ENCODE measurements at places on chromosomes 6 and 20.

DNA sequence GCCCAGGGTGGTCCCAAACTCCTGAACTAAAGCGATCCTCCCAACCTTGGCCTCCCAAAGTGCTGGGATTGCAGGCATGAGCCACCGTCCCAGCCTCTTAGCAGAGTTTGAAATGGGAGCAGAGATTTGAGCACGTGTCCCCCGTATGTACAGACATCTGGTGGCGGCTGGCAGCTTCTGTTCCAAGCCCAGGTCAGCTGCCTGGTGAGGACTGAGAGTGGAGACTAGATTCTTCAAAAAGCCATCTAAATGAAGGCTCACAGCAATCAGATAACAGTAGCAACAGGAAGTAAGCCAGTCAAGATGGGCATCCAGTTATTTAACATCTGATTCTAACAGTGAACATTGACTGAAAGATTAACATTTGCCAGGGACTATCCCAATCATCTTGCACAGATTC lies 128.1 kb upstream of the AKAP12 start:
- DNase-seq, result no peak

- DNase-seq, result no peak
Measured at GRCh38 chr20:605237-605636, 4.9 kb downstream of the TCF15 start.

GRCh38 chr6:72218125-72218524 lies 331.8 kb downstream of the RIMS1 start:
- no peak for DNase-seq

GRCh38 chr6:12869816-12870432 lies 153.4 kb downstream of the PHACTR1 start:
- no peak for DNase-seq

GRCh38 chr6:43627008-43627825 lies 1.8 kb downstream of the GTPBP2 start:
- DNase-seq, result no peak

DNA sequence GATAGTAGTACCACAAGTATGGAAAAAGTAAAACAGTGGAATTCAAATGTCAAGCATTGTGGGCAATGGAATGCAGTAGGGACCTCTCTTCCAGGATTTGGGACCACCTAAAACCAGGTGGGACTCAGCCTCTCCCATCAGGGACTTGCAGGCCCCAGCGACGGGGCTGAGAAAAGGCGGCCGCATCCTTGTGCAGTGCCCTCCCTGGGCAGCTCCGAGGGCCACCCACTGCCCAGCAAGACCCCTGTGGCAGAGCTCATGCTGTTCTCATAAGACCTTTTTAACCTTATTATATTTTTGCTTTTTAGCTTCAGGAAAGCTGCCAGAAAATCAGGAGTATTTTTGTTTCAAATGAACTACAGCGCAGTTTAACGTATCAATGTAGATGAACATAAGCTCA lies 142.6 kb upstream of the RPS6KA2 start:
- DNase-seq, result no peak

DNA sequence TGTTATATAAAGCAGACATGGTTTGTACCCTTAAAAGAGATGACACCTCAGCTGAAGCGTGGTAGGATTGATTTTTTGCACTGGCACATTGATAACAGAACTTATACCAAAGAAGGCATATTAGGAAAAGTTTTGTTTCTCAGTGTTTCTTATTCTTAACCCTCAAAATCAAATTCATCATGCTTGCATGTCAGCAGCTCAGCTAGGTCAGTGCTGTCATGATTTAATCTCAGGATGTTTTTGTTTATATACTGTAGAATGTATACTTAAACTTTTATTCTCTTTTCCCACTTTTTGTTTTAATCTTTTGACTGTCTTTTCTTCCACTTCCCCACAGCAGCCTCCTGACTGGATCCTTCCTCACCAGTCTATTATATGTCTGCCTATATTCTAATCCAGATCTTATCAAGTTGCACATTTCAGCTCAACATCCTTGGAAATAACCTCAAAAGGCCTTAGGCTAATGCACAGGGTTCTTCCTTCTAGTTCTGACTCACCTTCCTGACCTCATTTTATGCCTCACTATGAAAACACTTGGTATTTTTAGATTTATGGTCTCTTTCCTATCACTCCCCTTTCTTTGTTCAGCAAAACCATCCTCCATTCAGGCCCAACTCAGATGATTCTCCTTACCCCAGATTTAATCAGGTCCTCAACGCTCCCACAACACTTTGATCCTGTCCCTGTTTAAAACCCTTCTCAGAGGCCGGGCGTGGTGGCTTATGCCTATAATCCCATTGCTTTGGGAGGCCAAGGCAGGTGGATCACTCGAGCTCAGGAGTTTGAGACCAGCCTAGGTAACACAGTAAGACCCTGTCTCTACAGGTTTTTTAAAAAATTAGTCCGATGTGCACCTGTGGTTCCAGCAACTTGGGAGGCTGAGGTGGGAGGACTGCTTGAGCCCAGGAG lies 7.2 kb downstream of the HEBP2 start:
- DNase-seq, result no peak

DNA sequence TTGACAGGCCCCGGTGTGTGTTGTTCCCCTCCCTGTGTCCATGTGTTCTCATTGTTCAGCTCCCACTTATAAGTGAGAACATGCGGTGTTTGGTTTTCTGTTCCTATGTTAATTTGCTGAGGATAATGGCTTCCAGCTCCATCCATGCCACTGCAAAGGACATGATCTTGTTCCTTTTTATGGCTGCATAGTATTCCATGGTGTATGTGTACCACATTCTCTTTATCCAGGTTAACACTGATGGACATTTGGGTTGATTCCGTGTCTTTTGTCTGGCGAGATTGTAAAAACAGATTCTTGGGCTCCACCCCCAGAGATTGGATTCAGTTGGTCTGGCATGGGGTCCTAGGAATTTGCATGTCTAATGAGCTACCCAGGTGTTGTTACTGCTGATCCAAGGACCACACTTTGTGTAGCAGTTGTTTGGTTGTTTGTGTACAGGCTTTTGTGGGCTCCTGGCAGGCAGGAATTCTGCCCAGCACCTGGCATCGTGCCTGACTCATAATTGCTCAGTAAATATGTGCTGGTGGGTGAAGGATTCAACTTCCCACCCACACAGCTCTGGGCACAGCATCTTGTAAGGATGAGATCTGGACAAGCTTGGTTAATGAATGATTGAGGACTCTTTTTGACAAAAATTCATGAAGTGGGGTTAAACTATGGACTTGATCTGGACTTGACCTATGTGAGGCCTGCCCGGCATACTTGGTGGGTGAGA lies 5.2 kb downstream of the TOX2 start:
- no peak for DNase-seq

GRCh38 chr6:147127587-147127986 lies 76.6 kb upstream of the STXBP5 start:
- no peak for DNase-seq

GRCh38 chr20:23138226-23138625 lies 52.1 kb upstream of the CD93 start:
- DNase-seq, result no peak

DNA sequence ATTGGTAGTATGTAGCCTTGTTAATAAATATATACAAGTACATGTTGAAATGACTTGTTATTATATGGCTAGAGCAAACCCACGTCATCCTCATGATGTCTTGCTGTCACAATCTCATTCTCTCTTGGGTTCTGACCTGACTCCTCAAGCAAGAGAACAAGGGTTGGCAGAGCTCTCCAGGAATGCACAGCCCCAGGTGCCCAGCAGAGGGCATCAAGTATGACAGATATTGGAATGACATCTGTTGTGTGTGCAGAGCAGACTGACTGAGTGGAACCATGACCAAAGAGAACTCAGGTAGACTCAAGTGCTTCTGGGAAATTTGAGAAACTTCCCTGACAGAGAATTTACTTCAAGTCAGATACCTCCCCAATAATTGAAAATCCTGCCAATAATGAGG lies 90.6 kb downstream of the PAX1 start:
- peak; percentile 18 for DNase-seq

- no peak for DNase-seq
Measured at GRCh38 chr20:64212755-64213154, 42.8 kb upstream of the PCMTD2 start.

DNA sequence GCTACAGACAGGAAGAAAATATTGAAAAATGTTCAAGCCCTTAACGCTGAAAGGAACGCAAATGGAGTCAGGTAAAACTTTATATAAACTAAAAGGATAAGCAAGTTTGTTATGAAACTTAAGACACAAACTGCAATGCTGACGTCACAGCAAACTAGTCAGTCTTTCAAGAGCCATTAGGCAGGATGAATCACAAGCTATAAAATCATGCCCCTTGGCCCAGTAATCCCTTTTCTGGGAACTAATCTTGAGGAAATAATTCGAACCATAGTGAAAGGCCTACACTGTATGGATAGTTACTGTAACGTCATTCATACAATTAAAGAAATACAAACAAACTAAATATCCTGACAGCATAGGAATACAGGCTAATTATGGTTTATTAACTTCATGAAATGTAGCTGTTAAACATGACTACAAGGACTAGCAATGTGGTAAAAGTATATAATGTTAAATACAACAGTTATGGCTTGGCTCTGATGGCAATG lies 42.7 kb upstream of the HINT3 start:
- no peak for DNase-seq

DNA sequence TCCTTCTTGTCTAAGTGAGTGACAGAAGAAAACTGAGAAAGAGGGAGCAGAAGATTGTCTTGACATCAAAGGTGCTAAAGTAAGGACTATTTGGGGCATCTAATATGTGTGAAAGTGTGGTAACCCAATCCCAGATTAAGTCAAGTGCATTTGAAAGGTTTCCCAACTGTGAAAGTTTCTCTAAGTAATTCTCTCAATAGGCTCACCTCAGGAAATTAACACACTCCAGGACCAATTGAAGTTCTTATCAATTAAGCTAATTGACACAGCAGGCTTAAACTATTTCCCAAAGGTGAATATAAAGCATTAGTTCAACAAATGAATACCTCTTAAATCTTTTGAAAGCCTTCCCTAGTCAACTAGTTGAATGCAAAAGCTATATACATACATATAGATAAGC lies 212.8 kb upstream of the FUT9 start:
- no peak for DNase-seq

DNA sequence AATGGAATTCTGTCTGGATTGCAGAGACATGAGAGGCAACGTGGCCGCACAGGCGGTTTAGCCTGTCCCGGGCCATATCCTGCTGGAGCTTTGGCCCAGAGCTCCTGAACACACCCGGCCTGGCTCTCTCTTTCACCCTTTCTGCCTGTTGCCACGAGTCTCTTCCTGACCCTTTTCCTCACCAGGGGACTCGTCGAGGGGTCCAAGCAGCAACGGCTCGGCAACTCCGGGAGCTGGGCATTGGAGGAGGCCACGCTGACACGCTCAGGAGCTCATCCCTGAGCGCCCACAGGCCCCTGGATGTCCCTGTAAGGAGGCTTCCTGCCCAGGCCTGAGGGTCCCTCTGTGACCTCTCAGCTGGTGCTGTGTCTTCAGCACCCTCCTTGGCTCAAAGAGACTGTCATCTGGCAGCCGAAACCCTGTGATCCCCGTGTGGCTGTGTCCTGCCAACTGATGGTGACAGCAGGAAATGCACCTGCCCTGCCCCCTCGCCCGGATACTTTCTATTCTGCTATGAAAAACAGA lies 103.8 kb downstream of the RNASET2 start:
- DNase-seq, result no peak

DNA sequence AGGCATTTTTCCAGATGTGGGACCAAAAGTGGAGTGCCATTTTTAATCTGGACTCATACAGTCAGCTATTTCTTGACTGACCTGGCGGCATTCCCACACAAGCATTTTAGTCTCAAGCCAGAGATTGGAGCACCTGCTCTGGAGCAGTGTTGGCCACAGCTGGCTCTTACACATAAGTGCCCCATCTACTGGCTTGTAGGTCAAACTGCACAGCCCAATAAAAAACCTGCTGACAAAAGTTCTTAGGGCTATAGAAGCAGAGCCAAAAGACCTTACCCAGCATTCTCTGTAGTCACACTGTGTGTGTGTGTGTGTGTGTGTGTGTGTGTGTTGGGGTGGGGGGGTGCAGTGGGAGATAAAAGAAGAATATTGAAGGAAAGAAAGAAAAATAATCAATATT lies 38.6 kb upstream of the SENP6 start:
- peak; percentile 27 for DNase-seq

DNA sequence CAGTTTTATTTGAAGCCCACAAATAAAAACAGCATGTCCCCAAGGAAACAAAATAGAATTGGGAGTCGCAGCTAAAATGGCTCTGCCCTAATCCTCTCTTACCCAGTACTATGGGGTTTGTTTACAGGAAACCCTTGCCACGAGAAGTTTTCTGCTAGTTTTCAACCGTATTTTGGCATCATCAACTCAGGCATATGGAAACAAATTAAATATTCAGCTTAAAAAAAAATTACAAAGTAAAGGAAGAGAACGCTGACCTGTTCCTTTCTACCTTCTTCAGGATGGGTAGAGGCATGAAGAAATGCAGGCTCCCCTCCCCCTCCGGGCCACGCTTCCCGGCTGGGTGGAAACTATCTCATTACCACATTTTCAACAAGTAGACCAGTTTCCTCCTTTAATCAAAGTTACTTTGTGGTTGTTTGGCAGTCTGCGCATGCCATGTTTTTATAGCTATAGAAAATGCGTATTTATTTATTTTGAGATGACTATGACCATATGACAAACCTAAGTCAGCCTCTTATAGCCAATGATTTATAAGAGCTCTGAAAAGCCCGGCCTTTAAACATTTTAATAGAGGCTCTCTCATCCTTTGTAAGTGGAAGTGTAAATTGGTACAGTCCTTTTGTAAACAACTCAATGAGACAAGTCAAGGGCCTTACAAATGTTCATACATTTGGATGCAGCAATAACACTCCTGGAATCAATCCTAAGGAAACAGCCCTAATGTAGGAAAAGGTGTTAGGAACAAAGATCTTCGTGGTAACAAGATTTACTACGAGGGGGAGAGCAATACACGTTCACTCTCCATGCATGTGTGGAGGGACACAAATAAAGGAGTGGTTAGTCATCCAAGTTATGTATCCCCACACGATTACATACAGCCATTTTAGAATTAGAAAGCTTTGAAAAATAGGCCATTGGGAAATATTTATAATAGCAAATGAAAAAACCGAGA lies 16.1 kb upstream of the ZNF217 start:
- peak; percentile 79 for DNase-seq

DNA sequence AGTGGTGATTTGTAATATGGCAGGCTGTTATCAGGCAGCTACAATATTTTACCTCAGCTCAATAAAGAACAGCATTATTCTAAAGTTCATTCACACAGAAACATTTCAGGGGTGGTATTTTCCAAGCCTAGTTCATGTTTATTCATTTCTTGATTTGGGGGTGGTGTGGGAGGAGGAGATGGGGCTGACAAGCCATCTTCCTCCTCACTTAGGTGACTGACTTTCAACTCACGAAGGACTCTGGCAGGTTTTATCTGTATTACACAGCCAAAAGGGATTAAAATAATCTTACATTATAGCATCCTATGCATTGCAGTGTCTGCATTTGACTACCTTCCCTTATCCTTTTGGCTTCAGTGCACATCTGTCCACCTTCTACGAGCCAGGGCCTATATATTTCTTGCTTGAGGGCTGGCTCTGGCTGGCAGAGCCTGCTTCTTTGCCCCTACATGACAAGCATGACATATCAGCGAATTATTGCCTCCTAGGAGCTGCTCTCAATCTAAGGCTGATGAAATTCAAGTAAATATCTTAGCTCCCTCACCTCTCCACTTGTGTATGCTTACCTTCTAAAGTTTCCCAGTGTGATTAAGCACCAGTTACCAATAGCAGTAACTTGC lies 20.0 kb downstream of the KHDRBS2 start:
- DNase-seq, result no peak
